Mesendoderm (in vitro differentiated cells): ENCODE measurements at places on chromosomes 6 and 20.

- DNase-seq: no peak
- H3K27me3 ChIP-seq: no peaks in the 10 kb centered on the region
- no peak overlapping the region for H3K4me3 ChIP-seq
These were observed 63.6 kb upstream of the SIRPA start for GRCh38 chr20:1831606-1832005.

GRCh38 chr20:32678948-32679347, 5.2 kb upstream of the C20orf203 start:
- H3K4me3 ChIP-seq: no peak overlapping the region
- DNase-seq: no peak
- H3K36me3 ChIP-seq: no peaks in the 10 kb centered on the region
- no peak overlapping the region for H3K27ac ChIP-seq

GRCh38 chr20:19543101-19543500, 215.0 kb upstream of the RIN2 start:
- no peaks in the 10 kb centered on the region for H3K4me1 ChIP-seq
- H3K4me3 ChIP-seq: no peak overlapping the region
- H3K27ac ChIP-seq: no peak overlapping the region

DNA sequence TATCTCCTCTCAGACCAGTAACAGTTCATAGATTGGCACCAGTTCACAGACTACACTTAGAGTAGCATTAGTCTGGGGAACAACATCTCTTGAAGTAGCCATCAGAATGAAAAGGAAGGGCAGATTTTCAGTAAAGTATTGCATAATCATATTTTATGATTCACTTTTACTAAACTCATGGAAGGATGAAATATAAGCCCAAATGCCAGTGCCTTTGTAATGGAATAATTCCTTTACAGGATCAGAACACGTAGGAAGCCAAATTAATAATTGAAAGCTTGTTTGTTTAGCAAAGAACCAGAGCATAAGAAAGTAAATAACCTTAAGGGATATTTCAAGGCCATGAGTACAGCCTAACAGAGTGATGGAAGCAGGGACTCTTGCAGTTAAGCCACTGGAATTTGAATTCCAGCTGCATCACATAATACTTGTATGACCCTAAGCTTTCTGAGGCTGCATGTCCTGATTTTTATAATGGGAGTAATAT, 11.4 kb upstream of the LOC128125822 start:
- H3K27me3 ChIP-seq: no peaks in the 10 kb centered on the region
- no peak overlapping the region for H3K27ac ChIP-seq
- no peaks in the 10 kb centered on the region for H3K36me3 ChIP-seq

DNA sequence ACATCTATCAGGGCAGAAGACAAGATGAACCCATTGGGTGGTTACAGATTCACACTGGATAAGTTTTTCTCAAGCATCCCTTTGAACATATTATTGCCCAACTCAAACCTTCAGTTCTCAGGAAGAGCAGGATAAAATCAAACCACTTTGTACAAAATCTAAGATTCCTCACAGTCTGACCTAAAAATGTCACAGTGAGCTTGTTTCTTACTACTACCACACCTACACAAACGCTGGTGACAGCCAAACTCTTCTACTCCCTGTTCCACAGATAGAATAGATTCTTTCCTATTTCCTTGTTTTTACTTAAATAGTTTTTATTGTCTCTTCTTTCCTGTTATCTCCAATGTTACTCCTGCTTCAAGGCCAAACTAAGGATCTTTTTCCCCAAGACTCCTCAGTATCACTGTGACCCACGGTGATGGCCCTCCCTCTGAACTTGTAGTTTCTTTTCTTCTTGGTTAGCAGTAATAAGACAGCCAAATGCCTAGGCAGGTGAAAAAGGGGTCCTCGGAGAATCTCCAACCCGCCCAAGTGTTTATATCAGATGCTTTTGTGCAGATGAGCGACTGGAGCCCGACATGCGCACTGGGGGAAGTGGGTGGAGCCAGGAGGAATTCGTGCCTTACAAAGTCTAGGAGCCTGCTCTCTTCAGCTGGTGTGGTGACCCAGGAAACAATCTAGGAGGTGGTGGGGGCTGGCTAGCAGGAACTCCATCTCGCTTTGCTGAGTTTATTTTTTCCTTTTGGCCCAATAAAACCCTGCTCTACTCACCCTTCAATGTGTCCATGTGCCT, 53.4 kb downstream of the SEL1L2 start:
- no peaks in the 10 kb centered on the region for H3K4me1 ChIP-seq
- H3K27me3 ChIP-seq: no peaks in the 10 kb centered on the region
- no peaks in the 10 kb centered on the region for H3K36me3 ChIP-seq
- H3K4me3 ChIP-seq: no peak overlapping the region
- H3K27ac ChIP-seq: no peak overlapping the region

DNA sequence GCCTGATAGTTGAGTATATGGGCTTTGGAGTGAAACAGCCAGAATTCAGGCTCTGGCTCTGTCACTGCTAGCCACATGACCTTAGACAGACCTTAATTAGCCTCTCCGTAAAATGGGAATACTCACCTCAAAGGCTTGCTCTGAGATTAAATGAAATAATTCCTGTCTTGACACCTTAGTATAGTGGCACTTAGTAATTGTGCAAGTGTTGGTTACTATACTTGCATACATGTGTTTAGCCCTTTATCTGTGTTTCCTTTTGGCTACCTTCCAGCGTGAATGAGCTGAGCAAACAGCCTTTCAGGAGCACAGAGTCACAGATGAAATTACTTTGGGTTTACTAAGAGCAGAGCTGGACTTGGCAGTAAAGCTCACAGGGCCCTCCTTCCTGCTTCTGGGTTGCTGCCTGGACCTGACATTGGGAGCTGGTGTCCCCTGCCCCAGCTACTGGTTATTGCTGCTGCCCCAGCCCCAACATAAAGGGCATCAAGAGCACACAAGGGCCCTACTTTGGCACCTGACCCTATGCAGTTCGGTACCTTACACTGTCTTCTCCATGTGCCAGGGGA, 32.8 kb downstream of the CD164 start:
- no peaks in the 10 kb centered on the region for H3K4me1 ChIP-seq
- no peak overlapping the region for H3K27ac ChIP-seq
- no peak overlapping the region for H3K4me3 ChIP-seq
- DNase-seq: no peak
- no peaks in the 10 kb centered on the region for H3K36me3 ChIP-seq

DNA sequence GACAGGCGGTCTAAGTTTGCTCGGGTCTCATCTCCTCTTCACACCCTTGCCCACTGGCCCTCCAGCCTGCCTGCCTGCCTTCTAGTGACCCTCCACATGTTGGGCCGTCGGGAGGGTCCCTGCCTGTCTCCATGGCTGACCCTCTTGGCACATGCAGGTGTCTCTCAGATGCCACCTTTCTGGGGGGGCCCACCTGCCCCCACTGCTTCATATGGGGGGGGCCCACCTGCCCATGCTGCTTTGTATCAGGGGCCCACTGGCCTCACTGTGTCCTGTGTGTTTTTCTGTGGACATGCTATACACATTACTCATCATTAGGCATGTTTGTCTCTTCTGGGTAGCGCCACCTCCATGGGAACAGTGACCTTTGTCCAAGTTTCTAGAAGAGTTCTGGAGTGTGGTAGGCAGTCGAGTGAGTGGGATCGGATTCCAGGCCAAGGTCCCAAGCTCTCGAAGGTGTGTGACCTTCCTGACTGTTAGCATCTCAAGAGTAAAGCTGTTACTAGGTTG, 40.4 kb upstream of the KIF25 start:
- H3K4me1 ChIP-seq: no peaks in the 10 kb centered on the region
- no peak overlapping the region for H3K27ac ChIP-seq

DNA sequence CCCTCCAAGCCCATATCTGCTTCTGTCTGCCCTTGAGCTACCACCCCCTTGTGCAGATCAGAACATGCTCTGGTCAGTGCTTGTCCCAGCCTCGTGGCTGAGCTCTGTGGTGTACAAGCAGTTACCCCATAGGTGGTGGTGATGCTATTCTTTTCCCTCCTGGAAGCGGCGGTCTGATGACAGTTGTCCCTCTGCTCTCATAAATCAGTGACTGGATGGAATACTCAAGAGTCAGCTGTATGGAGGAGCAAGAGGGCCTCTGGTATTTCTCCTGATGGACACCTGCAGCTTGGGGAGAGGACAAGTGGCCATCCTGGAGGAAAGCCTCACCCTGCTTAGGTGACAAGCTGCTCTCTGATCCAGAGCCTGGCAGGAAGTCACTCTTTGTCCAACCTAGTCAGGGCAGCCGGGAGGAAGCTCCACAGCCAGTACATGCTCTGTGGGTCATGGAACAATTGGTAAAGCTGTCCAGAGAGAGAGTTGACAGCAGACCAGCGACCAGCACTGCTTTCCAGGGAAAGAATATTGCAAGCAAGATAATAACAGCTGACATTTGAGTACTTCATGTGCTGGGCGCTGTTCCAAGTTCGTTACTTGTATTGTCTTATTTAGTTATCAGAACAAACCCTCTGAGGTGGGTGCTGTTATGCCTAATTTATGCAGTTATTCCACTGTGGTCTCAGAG, 47.1 kb downstream of the SCAND1 start:
- no peak for DNase-seq
- H3K27me3 ChIP-seq: no peaks in the 10 kb centered on the region
- peaks cover 2% of the 10 kb centered on the region for H3K4me1 ChIP-seq
- H3K4me3 ChIP-seq: no peak overlapping the region
- H3K27ac ChIP-seq: no peak overlapping the region
- H3K36me3 ChIP-seq: peaks cover 2% of the 10 kb centered on the region

DNA sequence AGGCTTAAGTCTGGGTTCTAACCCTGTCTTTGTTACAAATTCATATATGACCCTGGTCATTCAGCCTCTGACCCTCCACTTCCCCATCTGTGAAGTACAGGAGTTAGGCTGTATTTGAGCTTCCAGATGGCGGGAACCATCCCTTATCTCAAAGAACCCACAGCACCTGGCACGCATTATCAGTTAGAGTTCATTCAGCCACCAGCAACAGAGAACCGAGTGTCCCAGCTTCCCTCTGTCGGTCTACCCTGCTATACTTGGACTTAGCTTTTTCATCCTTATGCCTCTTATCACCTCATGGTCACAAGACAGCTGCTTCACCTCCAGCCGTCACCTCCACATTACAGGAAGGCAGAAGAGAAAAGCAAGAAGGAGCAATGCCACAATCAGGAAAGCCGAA, 147.8 kb downstream of the EYA2 start:
- H3K27me3 ChIP-seq: no peaks in the 10 kb centered on the region
- H3K4me1 ChIP-seq: no peaks in the 10 kb centered on the region
- no peak overlapping the region for H3K4me3 ChIP-seq
- DNase-seq: peak; percentile 4
- no peak overlapping the region for H3K27ac ChIP-seq

DNA sequence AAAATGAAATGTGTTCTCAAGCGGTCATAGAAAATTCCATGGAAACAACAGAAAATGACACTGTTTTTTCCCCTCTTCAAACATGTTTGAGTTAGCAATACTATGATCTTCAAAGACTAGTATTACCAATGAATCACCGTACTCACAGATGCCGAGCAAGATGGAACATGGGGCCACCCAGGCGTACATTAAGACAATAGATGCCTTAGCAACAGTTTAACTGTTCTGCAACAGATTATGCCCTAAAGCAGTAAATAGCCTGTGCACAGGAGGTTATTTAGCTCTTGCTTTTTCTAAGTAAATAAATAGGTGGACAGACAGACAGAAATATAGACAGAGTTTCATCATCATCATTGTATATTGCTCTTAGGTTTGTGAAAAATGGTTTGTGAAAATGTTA, 284.0 kb upstream of the DEFB112 start:
- no peaks in the 10 kb centered on the region for H3K27me3 ChIP-seq
- no peak for DNase-seq
- no peak overlapping the region for H3K4me3 ChIP-seq
- no peak overlapping the region for H3K27ac ChIP-seq
- no peaks in the 10 kb centered on the region for H3K36me3 ChIP-seq

DNA sequence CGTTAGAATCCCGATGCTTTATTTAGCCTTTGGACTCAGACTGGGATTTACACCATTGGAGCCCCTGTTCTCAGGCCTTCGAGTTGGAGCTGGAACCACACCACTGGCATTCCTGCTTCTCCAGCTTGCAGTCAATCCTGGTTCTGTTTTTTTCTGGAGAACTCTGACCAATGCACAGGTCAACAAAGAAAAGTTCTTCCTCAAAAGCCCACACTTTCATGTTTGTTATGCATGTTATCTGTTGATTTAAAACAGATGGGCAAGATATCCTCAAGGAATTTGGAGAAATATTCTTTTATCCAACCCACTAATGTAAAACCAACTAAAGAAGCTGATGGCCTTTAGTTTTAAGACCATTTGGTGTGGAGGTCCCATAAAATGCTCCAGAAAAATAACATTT, 205.7 kb downstream of the ANKRD60 start:
- no peak overlapping the region for H3K27ac ChIP-seq
- H3K36me3 ChIP-seq: no peaks in the 10 kb centered on the region
- no peak overlapping the region for H3K4me3 ChIP-seq

GRCh38 chr6:82372656-82373055, 9.0 kb downstream of the TPBG start:
- H3K4me1 ChIP-seq: no peaks in the 10 kb centered on the region
- no peak overlapping the region for H3K4me3 ChIP-seq
- no peak overlapping the region for H3K27ac ChIP-seq
- no peaks in the 10 kb centered on the region for H3K36me3 ChIP-seq

- H3K27ac ChIP-seq: no peak overlapping the region
- H3K27me3 ChIP-seq: no peaks in the 10 kb centered on the region
- no peaks in the 10 kb centered on the region for H3K4me1 ChIP-seq
- H3K36me3 ChIP-seq: no peaks in the 10 kb centered on the region
These were observed 71.5 kb downstream of the FAM184A start for GRCh38 chr6:119006974-119007373.

DNA sequence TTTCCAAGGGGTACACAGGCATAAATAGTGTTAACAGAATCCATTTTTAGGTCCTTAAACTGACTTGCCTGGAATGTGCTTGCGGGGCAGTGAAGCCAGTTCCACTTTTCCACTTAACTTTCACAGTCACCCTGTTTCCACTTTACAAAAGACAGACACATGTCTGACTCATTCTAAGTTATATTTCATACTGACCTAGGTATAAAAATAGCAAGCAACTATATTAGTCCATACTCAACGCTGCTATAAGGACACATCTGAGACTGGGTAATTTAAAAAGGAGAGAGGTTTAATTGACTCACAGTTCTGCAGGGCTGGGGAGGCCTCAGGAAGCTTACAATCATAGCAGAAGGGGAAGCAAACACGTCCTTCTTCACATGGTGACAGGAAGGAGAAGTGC, 88.2 kb downstream of the MTFR2 start:
- DNase-seq: no peak
- H3K4me3 ChIP-seq: no peak overlapping the region
- H3K4me1 ChIP-seq: no peaks in the 10 kb centered on the region
- H3K27me3 ChIP-seq: no peaks in the 10 kb centered on the region
- no peak overlapping the region for H3K27ac ChIP-seq
- no peaks in the 10 kb centered on the region for H3K36me3 ChIP-seq

DNA sequence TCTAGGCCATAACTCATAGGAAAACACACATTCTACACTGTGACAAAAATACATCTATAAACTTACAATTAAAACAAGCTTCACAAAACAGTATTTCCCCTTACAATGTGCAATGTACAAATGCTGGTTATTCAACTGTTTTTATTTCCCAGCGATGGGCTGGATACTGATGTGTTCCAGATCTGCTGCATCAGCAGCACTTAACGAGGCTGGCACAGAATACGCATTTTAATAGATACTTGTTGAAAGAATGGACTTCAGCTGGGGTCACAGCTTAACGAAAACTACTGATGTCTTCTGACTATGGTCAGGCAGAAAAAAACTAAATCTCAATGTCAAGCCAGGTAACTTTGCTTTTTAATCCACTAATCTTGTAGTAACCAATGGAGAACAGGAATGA, 70.9 kb downstream of the B4GALT5 start:
- H3K27me3 ChIP-seq: no peaks in the 10 kb centered on the region
- peaks cover 6% of the 10 kb centered on the region for H3K36me3 ChIP-seq
- H3K27ac ChIP-seq: no peak overlapping the region
- no peak overlapping the region for H3K4me3 ChIP-seq
- H3K4me1 ChIP-seq: no peaks in the 10 kb centered on the region
